ENCODE measurements at places on chromosomes 1 and 21.
A peak's percentile ranks its signal among the peaks of the same experiment; 100 is the strongest.

DNA sequence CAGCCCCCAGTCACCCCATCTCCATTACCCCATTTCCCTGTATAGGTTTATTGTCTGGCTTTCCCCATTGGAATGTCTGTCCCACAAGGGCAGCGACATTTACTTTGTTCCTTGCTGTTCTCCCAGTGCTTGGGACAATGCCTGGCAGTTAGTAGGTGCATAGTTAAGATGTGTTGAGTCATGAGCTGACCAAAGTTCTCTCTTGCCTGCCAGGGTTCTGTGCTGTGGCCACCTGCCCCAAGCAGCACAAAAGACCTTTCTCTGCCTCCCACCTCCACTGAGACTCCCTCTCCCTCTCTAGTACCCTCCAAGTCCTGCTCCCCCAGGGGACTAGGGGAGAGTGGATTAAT, 40.0 kb downstream of the TMCO4 start:
- DNase-seq: no peak

DNA sequence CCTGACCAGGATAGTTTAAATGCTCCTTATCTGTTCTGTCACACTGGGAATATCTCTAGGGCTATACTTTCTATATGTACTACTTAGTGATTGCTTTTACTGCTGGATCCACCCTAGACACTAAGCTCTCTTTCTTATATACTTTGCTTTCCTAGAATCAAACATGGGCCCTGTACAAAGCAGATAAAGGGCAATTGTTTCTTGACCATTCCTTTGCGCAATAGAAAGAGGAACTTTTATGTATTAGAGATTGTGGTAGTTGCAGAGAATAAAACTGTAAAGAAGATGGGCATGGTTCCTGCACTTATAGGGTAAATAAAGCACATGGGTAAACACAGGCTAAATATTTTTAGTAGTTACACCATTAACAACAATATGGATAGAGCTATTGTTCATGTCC, 58.8 kb downstream of the ATP6V1G3 start:
- no peak for DNase-seq

GRCh38 chr1:241701483-241702295, 49.6 kb downstream of the WDR64 start:
- DNase-seq: no peak

GRCh38 chr1:157517016-157517415, 35.3 kb downstream of the FCRL5 start:
- no peak for DNase-seq

DNA sequence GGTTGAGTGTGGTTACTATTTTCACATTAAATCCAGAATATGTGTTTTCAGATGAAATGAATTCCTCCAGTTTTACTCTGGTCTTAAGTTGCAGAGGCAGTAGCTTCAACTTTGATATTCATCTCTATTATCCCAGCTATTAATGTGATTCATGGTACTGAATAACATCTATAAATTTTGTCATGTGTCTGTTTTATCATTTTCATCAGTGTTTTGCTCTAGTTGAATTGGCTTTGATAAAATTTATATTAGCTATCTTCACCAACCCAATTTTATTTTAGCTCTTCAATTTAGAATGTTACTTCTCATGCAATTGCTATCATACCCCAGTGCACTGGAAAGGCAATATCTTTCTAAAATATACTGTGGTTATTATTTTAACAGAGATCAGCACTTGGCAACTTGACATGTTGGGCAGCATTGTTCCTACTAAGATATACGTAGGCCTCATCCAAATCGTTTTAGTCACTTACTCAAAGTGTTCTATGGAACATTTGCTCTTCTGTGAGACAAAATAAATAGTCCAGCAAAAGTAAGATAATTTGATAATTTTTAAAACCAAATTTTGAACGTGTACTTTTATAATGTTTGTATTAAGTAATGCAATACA, 184.3 kb downstream of the NCAM2 start:
- DNase-seq: no peak

GRCh38 chr1:165738794-165739193, 29.9 kb downstream of the TMCO1 start:
- no peak for DNase-seq

DNA sequence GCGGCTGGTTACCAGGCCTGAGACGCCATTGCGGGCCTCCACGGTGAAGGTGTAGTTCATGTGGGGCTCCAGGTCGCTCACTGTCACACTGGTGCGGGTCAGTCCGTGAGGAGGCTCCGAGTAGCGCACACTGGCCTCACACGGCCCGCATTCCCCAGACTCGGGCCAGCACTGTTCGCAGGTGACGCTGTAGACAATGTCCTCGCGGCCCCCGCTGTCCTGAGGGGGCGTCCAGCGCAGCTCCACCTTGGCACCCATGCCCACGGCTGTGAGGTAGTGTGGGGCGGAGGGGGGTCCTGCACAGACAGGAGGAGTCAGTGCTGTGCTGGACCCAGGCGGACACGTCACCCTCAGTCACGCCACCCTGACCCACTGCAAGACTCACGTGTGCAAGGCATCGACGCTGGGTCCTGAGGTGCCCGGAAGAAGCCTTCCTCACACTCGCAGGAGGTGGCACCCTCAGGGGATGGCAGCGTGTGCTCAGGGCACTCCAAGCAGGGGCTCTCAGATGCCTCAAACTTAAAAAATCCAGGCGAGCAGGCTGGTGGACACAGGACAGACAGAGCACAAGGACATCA, 17.9 kb downstream of the EPHA2 start:
- no peak for DNase-seq

DNA sequence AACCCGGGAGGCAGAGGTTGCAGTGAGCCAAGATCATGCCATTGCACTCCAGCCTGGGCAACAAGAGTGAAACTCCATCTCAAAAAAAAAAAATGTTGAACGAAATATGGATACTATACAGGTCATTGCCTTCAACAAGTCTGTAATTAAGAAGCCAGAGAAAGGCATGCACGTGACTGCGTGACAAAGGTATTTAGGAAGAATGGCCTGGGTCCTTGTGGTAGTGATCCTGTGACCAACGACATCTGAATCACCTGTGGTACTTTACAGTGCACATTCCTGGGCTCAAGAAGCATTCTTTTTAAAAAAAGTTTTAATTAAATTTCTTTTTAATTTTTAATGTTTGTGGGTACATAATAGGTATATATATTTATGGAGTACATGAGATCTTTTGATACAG, 115.0 kb downstream of the GREM2 start:
- no peak for DNase-seq

DNA sequence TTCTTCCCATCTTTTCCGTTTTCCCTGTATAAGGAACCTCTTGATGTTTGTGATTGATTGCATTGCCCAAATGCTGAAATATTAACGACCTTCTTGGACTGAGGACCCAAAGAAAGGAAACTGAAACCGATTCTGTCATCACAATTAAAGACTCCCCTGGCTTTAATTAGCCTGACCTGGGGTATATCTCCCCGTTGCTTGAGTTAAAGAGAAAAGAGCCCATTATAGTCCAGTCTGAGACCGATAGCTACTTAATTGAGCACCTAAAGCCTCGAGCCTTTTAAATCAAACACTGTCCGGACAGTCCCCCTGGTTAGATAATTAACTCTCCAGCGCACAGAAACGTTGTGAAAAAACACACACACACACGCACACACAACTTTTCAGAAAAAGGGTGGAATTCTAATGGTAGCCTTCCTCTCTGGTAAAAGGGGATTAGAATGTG, 8.0 kb downstream of the LMO4 start:
- DNase-seq: peak; percentile 13

- DNase-seq: no peak
These were observed 121.1 kb upstream of the SYT6 start for GRCh38 chr1:114274621-114275317.

DNA sequence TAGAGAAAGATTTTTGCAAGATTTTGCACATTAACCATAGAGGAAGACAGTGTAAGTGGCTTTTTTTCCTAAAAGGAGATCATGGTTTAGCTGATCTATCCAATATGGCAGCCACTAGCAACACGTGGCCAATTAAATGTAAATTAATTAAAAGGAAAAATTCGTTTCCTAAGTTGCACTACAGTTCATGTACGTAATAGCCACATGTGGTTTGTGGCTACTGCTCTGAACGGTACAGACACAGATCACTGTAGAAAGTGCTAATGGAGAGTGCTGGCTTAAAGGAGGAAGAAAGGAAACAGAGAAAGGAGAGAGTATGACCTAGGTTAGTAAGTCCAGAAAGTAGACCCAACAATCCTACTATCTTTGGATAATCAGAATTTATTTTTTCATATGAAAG, 170.8 kb downstream of the SIPA1L2 start:
- no peak for DNase-seq

Data from hepatic stellate cell (primary cell).